ENCODE measurements at places on chromosomes 11 and 22.

GRCh38 chr11:97332271-97332670 lies 942.5 kb downstream of the JRKL start:
- DNase-seq = no peak

DNA sequence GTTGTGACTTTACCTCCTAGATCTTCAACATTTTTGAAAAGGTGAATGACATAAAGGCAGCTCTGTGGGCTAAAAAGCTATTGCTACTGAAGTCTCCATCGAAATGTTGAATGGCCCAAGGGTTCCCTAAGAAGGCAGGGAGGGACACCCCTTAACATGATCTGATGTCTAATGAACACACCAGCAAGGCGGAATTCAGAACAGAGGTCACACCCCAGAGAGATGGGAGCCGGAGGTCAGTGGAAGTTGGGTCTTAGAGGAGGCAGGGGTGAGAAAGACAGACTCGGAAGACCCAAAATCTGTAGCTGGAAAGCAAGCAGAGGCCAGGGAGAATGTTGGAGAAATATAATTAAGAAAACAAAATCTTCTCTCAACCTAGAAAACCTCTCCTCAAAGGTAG lies 79.0 kb downstream of the TRIM29 start:
- no peak for DNase-seq

- peak; percentile 66 for DNase-seq
Measured at GRCh38 chr11:104332110-104332509, 168.2 kb upstream of the PDGFD start.

GRCh38 chr11:107018902-107019493 lies 722 bp upstream of the GUCY1A2 start:
- peak; percentile 64 for DNase-seq

- DNase-seq = no peak
Measured at GRCh38 chr11:32602657-32603415, 19.2 kb downstream of the EIF3M start.

GRCh38 chr22:24443668-24444067 lies 16.3 kb downstream of the ADORA2A start:
- DNase-seq = no peak

DNA sequence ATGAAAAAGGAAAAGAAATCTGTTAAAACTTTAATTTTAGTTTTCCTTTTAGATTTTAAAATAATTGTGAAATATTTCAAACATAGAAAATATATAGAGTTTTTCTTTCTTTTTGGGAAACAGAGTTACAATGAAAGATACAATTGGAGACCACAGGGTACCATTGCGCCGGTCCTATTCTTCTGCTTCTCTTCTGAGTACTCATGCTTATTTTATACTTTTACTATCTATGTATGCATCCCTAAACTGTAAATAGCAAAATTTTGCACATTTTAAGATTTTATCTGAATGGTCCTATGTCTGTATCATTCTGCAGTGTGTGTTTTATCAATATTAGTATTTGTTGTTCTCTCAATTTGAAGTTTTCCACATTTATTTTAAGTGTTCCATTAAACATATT lies 65.0 kb downstream of the EHF start:
- no peak for DNase-seq

DNA sequence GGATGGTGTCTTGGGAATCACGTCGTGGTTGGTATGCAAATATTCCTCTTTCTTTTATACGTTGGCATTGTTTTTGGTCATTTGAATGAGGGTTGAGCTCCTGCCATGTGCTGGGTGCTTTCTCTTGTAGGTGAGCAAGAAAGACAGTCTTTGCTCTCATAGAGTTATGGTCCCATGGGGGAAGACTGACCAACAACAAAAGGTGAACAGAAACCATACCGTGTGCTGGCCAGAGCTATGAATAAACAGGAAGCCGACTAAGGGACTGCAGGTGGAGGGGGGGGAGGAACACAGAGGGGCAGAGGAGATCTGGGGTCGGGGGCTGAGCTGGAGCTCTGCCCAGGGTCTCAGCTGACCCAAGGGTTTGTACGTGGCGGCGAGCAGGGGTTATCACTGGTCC lies 245.3 kb downstream of the CTTN start:
- DNase-seq = no peak

DNA sequence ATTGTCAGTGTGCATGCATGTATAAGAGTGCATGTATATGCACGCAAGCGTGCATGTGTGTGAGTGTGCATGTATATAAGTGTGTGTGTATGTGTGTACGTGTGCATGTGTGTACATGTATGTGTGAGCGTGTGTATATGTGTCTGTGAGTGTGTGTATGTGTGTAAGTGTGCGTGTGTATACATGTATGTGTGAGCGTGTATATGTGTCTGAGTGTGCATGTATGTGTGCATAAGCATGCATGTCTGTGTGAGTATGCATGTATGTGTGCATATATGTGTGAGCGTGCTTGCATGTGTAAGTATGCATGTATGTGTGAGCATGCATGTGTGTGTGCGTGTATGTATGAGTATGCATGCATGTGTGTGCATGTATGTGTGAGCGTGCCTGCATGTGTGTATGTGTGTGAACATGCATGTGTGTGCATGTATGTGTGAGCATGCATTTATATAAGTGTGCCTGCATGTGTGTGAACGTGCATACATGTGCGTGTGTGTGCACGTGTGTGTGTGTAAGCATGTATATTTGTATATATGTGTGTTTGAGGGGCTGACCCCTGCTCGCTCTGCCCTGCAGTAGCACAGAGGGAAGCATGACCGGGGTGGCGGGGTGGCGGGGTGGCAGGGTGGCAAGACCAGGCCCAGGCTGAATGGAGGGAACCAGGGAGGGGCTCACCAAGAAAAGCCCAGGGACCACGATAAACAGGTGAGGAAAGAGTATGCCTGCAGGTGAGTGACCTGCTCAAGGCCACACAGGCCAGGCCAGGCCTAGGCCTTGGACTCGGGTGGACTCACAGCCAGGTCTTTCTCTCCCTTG lies 26.3 kb downstream of the CYTH4 start:
- no peak for DNase-seq

- no peak for DNase-seq
Measured at GRCh38 chr22:19180740-19181410, 2.3 kb upstream of the SLC25A1 start.

- DNase-seq = no peak
Measured at GRCh38 chr11:126172596-126173038, 38.8 kb downstream of the RPUSD4 start.

All from glutamatergic neuron (in vitro differentiated cells).